ENCODE measurements at places on chromosomes 3 and 15.

GRCh38 chr15:74937272-74937589, 642 bp downstream of the COX5A start:
- no peak for DNase-seq

- DNase-seq, result no peak
Measured at GRCh38 chr3:185623939-185624665, 38.0 kb downstream of the SENP2 start.

DNA sequence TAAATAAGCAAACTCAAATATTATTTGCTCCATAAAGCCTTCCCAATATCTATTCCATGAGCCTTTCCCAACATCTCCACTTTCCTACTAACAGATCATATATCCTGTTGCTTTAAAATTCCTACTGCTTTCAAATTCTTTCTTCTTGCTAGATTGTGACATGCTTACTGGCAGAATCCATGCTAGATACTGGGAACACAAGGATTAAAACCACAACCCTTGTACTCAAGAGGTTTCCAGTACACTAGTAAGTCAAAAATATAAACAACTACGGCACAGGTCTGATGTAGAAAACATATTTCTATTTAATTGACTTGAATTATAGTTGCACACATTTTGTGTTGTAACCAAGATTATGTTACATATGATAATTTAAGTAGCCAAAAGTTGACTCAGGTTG, 275.0 kb downstream of the ZBTB20 start:
- peak; percentile 26 for DNase-seq

DNA sequence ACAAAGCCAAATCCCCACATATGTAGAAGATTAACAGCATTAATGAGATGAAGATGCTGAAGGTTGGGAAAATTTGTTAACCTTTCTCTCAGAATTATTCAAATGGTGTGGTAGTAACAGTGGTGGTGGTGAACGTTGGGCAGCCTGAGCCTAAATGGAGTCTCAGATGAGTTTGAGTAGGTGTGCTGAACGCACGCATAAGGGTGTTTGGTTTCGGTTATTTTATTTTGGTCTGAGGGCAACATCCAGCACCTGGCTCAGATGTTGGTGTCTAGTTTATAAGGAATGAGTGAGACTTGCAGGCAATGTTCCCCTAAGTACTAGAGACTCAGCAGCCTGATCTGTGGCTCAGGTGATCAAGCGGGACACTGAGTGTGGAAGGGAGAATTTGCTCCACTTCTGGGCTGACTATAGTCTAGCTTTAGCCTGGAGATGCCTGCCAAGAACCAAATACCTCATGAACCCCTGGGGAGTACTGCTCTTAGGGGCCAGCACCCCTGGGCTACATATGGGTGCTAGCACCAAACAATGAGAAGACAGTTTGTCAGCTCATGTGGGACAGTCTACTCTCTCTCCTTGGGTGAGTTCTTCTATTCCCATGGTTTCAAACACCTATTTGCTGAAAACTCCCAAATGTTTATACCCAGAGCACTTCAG, 39.5 kb upstream of the ATP2C1 start:
- DNase-seq, result no peak

- no peak for DNase-seq
Measured at GRCh38 chr3:43054754-43055153, 51.1 kb downstream of the POMGNT2 start.

DNA sequence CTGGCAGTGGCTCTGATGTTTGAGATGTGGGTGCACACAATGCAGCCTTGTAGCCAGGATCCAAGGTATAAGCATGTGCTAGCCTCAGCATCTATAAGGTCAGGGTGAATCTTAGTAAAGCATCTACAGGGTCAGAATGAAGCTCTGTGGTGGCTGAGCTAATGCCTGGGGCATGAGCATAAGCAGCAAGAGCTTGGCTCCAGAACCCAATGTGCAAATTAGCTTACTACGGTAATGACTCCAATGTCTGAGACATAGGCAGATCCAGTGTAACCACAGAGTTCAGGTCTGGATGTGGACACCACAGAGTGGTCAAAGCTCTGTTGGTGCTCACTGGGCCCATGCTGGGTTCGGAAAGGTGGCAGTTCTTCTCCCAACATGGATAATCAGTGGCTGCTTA, 304.5 kb upstream of the NECTIN3 start:
- no peak for DNase-seq

DNA sequence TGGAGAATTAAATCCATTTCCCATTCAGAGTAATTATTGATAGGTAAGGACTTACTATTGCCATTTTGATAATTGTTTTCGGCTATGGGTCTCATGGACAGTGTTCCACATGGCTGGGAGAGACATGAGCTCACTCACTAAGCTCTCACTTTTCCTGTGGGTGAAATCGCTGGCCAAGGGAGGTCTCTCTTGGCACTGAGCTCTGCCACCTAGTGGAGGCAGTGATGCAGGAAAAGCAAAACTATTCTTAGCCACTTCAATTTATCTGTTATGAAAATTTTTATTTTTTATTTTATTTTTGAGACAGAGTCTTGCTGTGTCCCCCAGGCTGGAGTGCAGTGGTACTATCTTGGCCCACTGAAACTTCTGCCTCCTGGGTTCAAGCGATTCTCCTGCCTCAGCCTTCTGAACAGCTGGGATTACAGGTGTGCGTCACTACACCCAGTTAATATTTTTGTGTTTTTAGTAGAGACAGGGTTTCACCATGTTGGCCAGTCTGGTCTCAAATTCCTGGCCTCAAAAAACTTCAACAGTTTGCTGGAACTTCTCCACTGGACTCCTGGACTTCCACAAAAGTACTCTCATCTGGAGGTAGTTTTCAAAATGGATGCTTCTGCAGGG, 4.7 kb upstream of the RNF13 start:
- DNase-seq, result peak; percentile 85

GRCh38 chr3:31523543-31523942, 9.2 kb upstream of the STT3B start:
- no peak for DNase-seq

DNA sequence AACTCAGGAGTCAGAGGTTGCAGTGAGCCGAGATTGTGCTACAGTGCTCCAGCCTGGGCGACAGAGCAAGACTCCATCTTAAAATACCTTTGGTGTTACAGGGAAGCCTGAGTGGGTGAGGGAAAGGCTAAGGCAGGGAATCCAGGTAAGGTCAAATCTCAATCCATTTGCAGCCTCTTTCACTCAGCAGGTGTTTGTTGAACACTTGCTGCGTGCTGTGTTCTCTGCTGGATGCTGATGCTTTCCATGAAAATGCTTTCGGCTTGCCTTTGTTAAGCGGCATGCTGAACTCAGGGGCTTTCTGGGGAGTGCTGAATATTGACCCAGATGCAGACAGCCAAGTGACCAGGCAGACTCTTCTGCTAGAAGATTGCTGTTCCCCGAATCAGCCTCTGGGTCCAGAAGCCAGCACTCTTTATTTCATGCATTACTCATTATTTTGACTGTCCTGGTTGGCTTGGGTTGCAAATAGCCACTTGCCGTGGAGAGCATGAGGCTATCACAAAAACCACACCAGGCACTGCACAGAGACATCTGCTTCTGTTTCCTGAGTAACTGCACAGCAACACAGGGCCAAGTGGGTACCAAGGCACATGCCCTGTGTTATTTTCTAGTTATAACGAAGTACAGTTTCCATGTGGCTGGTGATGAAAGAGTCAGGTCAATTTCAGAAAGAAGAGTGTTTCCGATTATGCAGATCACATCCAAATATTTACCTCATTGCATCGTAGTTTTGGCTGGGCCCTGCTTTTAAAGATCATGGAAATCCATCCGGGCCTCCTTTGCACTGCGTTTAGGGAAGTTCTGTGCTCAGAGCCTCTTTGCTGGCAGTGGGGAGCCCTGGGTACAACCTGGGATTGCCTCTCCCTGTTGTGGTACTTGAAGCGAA, 88.6 kb downstream of the THSD4 start:
- no peak for DNase-seq

GRCh38 chr3:181382656-181383055, 329.1 kb upstream of the SOX2 start:
- no peak for DNase-seq

DNA sequence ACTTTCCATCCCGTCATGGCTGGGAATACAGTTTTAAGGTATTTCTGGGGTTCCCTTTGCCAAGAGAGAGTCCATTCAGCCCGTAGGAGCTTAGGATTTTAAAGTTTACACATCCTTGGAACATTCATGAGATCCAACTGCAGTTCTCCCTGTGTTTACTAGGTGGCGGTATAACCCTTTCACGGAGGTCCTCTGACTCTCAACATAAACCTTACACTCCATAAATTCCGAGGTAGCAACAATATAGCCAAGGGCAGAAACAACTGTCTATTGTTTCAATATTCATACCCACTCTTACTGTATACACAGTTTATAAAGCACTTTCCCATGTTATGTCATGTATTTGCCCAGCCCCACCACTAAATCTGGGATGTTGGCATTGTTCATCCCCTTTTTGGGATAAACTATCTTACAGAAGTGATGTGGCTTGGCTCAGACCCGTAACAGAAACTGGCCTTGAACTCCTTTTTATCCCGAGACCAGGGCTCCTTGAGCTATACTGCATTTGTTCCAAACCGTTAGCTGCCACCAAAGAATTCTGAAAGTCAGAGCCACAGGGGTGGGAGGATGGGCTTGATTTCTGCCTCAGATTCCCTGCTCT, 69.2 kb upstream of the COL6A5 start:
- DNase-seq, result peak; percentile 77

- DNase-seq, result no peak
Measured at GRCh38 chr3:16122155-16122554, 52.3 kb upstream of the GALNT15 start.

DNA sequence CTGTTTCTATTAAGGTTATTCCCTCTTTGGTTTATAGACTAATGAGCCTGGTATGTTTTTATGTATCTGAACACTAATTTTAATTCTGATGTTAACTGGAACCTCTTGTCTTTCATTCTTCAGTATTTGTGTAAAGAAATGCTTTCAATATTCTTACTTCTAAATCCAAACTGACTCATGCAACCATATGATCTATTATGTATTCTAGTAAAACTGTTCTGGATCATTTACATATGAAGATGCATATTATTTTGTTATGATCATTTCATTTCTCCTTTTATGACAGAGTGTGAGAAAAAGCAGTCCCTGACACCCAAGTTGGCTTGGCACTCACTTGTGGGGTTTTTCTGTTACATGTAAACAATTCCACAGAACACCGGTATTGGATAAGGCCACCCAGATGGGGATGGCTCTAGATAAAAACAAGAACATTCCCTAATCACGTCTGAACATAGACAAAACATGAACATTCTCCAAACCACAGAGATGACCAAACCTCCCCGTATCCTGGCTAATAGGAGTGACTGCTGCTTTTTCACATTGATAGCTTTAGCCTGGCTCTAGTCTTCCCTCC, 72.2 kb upstream of the EPHB3 start:
- DNase-seq, result no peak

GRCh38 chr3:12400616-12401194, 83.6 kb upstream of the TSEN2 start:
- peak; percentile 79 for DNase-seq

- DNase-seq, result no peak
Measured at GRCh38 chr15:65918357-65918920, 49.1 kb downstream of the RAB11A start.

GRCh38 chr15:66860844-66861243, 158.8 kb downstream of the SMAD6 start:
- no peak for DNase-seq

GRCh38 chr3:30604093-30604492, 2.3 kb upstream of the TGFBR2 start:
- DNase-seq, result peak; percentile 76

- DNase-seq, result no peak
Measured at GRCh38 chr3:16668776-16669545, 63.7 kb upstream of the DAZL start.

- DNase-seq, result no peak
Measured at GRCh38 chr3:160546727-160547126, 18.6 kb downstream of the KPNA4 start.

DNA sequence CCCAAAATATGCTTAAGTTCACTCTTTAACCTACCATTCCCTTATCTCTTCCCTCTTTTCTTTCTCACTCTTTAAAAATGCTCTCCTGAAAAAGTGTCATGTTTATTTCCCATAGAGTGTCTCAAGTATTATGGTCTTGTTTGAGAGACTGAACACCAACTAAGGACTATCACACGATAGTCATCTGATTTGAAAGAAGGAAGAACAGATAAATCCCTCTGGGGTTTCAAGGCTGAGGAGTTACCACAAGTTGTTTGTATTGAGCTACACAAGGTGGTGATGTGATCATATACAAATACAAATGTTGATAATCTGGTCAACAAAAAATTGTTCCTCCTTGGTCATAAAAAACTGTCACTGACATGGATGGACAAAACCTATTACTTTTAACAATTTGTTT, 13.8 kb downstream of the MEIS2 start:
- DNase-seq, result no peak

Data from fibroblast of pulmonary artery (primary cell).